ENCODE measurements at places on chromosomes 3 and 15. TPM values are rescaled to one million over a fixed set of nuclear protein-coding genes. Genes with fewer than 3 reads are reported as not detected.

The KIF7 gene
- polyA plus RNA-seq = 3.7 TPM

DNA sequence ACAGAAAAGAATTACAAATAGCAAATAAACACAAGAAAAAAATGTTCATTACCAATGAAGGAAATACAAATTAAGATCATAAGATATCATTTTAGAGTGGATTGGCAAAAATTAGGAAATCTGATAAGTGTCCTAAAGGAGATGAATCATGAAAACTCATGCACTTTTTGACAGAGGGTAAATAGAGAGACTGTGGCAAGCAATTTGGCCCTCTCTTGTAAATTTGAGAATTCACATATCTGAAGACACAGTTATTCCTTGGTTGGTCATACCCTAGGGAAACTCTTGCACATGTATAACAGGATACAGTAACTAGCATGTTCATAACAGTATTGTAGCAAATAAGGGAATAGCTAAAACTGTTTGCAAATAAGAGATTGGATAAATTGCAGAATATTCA lies 246.0 kb upstream of the GADL1 start:
- no peaks in the 10 kb centered on the region for H3K4me1 ChIP-seq
- H3K36me3 ChIP-seq = no peaks in the 10 kb centered on the region
- H3K27me3 ChIP-seq = no peaks in the 10 kb centered on the region
- H3K27ac ChIP-seq = no peak overlapping the region
- H3K4me3 ChIP-seq = no peak overlapping the region

The PRTG gene
- 1.7 TPM for polyA plus RNA-seq

DNA sequence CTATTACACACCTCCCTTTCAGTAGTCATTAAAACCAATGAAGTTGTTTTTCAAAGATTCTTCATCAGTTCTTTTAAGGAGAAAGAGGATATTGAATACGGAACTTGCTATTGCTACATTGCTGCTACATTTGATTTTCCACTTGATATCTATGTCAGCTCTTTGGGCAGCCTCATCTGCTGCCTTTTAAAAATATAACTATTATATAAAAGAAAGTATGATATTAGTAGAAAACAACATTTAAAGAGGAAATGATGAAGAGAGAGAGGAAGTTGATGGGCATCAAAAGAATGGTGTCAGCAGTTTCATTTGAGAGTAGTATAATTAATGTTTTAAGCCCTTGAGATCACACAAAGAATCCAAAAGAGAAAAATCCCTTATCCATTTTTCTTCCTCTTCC lies 171.4 kb downstream of the NFKBIZ start:
- H3K27ac ChIP-seq = no peak overlapping the region
- H3K4me1 ChIP-seq = no peaks in the 10 kb centered on the region
- no peaks in the 10 kb centered on the region for H3K36me3 ChIP-seq

- H3K36me3 ChIP-seq = no peaks in the 10 kb centered on the region
- H3K27me3 ChIP-seq = no peaks in the 10 kb centered on the region
- no peak for DNase-seq
- H3K4me1 ChIP-seq = no peaks in the 10 kb centered on the region
- H3K4me3 ChIP-seq = no peak overlapping the region
- H3K27ac ChIP-seq = no peak overlapping the region
Measured at GRCh38 chr3:128923576-128923975, 44.2 kb downstream of the ACAD9 start.

GRCh38 chr3:42745291-42745745 lies 27.7 kb downstream of the CCDC13 start:
- H3K27ac ChIP-seq = no peak overlapping the region
- no peaks in the 10 kb centered on the region for H3K36me3 ChIP-seq
- H3K4me1 ChIP-seq = no peaks in the 10 kb centered on the region

DNA sequence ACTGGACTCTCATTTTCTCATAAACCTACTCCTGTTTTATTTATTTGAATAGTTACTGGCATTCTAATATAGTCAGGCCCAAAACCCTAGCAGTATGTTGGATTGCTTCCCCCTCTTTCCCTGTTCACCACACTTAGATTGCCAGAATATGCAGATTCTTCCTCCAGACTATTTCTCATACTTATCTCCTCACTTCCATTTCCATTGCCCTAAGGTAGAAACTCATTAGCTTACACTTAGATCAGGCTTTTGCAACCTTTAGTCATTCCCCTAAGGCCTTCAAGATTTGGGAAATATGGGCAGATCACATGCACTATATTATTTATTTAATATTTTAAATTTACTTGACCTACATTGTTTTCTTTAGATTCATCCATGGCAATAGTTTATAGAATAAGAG lies 98.9 kb downstream of the MEIS2 start:
- H3K27me3 ChIP-seq = peaks cover 4% of the 10 kb centered on the region
- H3K27ac ChIP-seq = no peak overlapping the region
- H3K4me1 ChIP-seq = no peaks in the 10 kb centered on the region
- peaks cover 4% of the 10 kb centered on the region for H3K36me3 ChIP-seq
- H3K4me3 ChIP-seq = no peak overlapping the region
- DNase-seq = no peak

GRCh38 chr3:126656371-126657134 lies 1.6 kb upstream of the TXNRD3 start:
- no peak overlapping the region for H3K27ac ChIP-seq
- peaks cover 26% of the 10 kb centered on the region for H3K27me3 ChIP-seq
- DNase-seq = no peak
- H3K4me1 ChIP-seq = no peaks in the 10 kb centered on the region
- H3K36me3 ChIP-seq = no peaks in the 10 kb centered on the region

DNA sequence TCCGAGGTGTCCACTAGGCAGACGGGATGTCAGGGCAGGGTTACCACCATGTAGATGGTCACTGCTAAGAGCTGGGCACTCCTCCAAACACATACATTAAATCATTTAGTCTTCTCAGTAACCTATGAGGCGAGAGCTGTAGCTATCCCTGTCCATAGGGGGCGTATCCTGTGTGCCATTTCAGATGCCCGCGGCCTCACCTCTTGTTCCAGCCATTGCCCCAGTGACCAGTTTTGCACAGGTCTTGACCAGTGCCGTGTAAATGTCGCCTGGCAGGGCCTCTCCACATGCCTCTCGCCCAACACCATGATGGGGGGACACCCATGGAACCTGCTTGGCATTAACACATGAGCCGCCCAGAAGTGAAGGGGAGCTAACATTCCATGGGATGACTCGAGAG lies 20.8 kb upstream of the SRP14 start:
- DNase-seq = no peak
- H3K36me3 ChIP-seq = no peaks in the 10 kb centered on the region
- H3K4me1 ChIP-seq = peaks cover 3% of the 10 kb centered on the region
- H3K27me3 ChIP-seq = no peaks in the 10 kb centered on the region

DNA sequence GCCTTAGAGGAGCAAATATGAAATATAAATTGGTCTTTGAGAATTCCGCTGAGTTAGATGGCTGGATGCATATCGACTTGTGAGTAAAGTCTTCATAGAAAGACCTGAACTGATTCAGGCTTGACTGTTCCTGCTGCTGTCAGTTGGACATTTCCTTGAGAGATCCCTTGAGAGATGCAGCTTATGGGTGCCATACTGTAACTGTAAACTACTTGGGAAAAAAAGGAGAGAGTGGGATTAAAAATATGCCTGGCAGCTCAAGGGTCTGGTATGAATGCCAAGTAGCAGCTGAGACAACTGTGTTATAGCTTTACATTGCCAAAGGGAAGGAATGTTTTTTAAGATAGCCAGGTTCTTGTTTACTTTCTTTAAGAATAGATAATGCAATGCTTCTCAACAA lies 926.6 kb downstream of the EPHA3 start:
- no peak overlapping the region for H3K4me3 ChIP-seq
- H3K27me3 ChIP-seq = no peaks in the 10 kb centered on the region
- no peaks in the 10 kb centered on the region for H3K36me3 ChIP-seq
- no peaks in the 10 kb centered on the region for H3K4me1 ChIP-seq
- DNase-seq = no peak

All from large intestine (tissue), 12 donors.